ENCODE measurements at places on chromosomes 6 and 20.

DNA sequence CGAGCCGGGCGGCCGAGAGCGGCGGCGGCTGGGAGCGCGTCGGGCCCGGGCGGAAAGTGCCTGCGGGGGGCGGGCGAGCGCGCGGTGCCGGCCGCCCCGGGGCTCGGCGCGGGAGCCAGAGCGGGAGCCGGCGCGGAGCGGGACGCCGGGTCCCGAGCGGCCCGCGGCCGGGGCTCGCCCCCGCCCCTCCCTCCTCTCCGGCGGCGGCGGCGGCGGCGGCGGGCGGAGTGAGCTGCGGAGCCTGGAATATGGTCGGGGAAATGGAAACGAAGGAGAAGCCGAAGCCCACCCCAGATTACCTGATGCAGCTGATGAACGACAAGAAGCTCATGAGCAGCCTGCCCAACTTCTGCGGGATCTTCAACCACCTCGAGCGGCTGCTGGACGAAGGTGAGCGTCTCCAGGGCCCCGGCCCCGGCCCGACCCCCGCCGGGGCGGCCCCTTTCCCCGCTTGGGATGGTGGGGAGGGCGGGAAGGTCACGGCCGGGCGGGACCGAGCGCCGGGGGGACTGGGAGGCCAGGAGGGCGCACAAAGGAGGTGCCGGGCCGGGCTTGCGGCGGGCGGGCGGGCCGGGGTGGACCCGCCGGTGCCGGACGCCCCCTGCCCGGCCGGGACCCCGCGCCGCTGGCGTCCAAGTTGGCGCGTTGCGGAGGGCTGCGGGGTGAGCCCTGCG is 565 bp downstream of the QKI start:
- no peak for DNase-seq

- DNase-seq = no peak
Measured at GRCh38 chr20:37316116-37316774, 26.8 kb downstream of the MANBAL start.

GRCh38 chr20:51792960-51793359 is 9.4 kb downstream of the SALL4 start:
- DNase-seq = no peak

DNA sequence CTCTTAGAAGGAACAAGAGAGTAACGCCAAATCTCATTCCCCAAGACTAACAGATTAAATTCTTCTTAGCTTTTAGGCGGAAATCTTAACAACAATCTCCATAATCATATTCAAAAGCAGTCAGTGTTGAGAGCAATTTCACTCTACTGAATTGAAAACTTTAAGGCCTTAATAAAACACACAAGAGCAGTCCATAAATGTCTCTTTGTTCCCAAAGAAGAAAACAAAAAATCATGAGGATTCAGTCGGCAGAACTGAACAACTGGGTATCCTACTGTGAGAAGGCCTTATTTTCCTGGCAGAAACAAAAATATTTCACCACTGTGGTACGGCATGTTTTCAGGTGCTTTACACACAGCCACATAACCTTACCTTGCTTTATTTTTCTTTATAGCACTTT is 14.4 kb downstream of the ABHD12 start:
- no peak for DNase-seq

DNA sequence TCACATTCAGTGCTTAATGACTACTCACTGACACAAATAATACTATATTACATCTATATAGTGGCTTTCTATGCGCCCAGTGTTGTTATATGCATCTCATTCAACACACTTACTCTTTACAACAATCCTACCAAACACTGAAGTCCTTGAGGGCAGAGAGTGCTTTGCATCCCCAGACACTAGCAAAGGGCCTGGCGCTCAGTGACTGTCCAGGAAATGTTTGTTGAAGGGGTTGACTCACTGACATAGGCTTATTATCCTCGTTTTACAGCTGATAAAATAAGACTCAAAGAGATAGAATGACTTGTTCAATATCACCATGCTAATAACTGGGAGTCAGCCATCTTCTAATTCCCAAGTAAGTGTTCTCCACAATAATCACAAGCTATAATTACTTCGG is 163.3 kb downstream of the ARHGAP18 start:
- DNase-seq = no peak

- no peak for DNase-seq
Measured at GRCh38 chr20:48531505-48531904, 296.3 kb downstream of the PREX1 start.

DNA sequence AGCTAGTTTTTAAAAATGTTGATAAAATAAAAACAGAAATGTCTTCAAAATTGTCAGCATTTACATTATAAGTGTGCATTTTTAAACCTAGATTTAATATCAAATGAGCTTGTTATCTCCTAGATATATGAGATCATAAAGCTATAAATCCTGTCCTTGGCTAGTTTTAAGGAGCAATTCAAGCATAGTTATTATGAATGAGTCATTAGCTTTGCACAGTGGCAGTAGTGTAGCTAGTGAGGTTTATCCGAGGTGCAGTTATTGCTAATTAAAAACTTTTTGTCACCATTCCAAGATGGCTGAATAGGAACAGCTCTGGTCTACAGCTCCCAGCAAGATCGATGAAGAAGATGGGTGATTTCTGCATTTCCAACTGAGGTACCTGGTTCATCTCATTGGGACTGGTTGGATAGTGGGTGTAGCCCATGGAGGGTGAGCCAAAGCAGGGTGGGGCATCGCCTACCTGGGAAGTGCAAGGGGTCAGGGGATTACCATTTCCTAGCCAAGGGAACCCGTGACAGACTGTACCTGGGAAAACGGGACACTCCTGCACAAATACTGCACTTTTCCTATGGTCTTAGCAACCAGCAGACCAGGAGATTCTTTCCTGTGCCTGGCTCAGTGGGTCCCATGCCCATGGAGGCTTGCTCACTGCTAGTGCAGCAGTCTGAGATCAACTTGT is 108.8 kb upstream of the SYNCRIP start:
- no peak for DNase-seq

- no peak for DNase-seq
Measured at GRCh38 chr6:40695750-40696415, 108.7 kb upstream of the LRFN2 start.

DNA sequence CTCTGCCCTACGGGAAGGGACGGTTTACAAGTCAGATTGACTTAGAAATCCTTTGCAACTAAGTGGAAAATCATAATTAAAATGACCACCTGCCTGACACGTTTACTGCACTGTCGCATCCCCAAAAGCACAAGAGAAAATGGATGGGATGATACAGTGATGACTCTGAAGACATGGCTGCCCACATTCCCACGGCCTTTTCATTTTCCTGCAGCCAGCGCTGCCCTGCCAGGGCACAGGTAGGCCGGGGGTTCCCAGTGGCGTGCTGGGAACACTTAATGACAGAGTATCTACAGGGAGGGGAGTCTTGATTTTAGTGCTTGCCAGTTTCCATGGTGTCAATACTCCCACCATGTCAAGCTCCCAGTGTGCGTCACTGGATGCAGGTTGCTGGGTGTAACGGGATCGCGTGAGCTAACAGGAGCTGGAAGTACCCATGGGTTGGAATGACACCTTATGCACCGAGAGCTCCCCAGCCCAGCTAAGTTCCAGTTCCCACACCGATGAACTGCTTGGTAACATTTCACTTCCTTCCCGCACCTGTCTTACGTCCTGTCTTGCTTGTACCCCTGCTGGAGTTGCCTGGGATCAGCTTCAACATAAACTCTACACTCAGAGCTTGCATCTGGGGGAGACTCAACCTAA is 129.0 kb downstream of the ANKRD60 start:
- no peak for DNase-seq

DNA sequence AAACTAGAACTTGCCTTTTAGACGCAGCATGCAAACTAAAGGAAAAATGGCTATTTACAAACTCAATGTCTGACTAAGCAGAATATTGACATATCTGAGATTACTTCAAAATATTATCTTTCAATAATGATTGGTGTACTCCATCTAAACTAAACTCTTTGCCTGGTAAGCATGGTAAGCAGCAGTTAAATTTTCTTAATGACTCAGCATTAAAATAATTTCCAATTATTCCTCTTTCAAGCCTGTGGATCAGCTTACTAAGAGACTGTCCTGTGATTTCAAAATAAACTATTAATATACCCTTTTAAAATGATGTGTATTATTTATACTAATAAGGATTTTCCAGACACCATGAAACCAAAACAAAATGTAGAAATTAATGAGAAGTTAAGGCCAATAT is 226.8 kb upstream of the THEMIS start:
- DNase-seq = no peak

- no peak for DNase-seq
Measured at GRCh38 chr6:8277769-8278168, 157.6 kb downstream of the SLC35B3 start.

- no peak for DNase-seq
Measured at GRCh38 chr6:38178584-38178886, 359.0 kb downstream of the ZFAND3 start.

GRCh38 chr20:52529826-52530225 is 338.2 kb upstream of the ZFP64 start:
- DNase-seq = no peak
